ENCODE measurements at places on chromosomes 6 and 20. TPM values are rescaled to one million over a fixed set of nuclear protein-coding genes. Genes with fewer than 3 reads are reported as not detected.

The SYTL3 gene
- 9.5 TPM for total RNA-seq

The SOD2 gene
- 495 TPM for total RNA-seq

The CALHM5 gene
- 8.4 TPM for total RNA-seq

The KHDC1L gene
- total RNA-seq, result not detected

The PLN gene
- total RNA-seq, result under 0.01 TPM

The DPPA5 gene
- total RNA-seq, result not detected

The DDO gene
- 0.09 TPM for total RNA-seq

Data from bronchial smooth muscle cell (primary cell).